ENCODE measurements at places on chromosomes 1 and 21.
A peak's percentile ranks its signal among the peaks of the same experiment; 100 is the strongest.

DNA sequence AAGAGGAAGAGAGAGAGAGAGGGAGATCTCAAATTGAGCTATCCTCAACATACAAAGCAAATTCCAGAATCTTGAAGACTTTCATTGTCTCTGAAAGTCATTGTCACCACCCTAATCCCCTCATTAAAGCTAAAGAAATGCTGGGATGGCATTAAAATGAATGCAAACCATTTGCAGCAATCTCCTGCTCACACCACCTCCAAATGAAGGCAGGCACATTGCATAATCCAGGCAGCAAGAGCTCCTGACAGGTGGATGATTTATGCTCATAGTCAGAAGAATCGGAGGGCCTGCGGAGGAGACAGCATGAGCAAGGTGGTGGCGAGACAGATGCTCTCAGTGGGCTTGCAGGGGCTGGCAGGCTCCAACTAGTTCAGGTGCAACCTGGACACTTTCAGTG, 90.2 kb downstream of the ESRRG start:
- no peak for DNase-seq

DNA sequence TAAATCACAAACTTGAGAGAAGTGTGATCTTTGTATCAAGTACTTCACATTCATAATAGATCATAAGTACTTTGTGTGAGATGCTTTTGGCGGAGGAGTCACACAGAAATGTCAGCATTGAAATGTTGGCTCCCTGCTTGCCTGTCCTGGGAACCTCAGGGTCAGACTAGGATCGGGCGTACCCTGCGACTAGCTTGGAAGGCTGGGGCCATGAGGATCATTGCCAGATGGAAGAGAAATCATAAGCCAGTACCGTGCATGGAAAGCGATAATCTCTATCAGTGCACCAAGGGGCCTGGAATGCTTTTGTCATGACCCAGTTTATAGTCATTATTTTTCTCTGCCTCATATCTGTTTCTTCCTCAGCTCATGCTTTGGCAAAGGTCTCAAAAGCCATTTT, 35.5 kb downstream of the MTR start:
- DNase-seq: no peak

DNA sequence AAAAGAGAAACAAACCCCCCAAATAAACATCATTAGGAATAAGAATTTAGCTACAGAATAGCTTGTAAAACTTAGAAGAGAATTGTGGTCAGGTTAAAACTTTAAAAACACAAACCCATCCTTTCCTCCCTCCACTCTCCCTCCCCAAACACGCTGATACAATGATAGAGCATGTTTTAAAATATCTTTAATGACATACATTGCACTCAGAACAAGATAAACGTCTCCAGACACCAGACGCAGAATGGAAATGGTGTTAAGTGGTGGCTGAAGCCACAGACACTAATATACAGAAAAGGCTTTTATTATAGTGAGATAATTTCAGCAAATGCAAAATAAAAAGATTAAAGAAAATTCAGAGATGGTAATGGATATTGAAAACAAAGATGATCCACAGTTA, 58.9 kb upstream of the SAMD13 start:
- no peak for DNase-seq

DNA sequence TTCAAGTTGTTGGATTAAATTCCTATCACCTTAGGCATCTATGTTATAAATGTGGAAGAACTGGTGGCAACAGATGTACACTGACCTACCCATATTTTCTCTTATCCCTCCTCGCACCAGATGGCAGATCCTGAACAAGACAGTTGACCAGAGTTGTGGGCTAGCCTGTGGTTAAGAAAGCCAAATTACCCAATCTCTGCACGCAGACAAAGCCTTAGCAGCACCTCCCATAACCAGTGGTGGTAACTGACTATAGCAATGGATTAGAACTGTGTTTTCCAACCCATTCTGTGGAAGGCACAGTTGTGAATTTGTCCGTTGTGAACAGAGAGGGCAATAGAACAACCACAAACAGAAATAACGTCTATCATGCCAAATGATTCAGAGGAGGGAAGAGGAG, 20.6 kb downstream of the ABCB10 start:
- DNase-seq: no peak

GRCh38 chr1:30048905-30049304, 674.5 kb downstream of the MATN1 start:
- DNase-seq: no peak

GRCh38 chr21:37842163-37842919, 73.9 kb downstream of the KCNJ6 start:
- no peak for DNase-seq

DNA sequence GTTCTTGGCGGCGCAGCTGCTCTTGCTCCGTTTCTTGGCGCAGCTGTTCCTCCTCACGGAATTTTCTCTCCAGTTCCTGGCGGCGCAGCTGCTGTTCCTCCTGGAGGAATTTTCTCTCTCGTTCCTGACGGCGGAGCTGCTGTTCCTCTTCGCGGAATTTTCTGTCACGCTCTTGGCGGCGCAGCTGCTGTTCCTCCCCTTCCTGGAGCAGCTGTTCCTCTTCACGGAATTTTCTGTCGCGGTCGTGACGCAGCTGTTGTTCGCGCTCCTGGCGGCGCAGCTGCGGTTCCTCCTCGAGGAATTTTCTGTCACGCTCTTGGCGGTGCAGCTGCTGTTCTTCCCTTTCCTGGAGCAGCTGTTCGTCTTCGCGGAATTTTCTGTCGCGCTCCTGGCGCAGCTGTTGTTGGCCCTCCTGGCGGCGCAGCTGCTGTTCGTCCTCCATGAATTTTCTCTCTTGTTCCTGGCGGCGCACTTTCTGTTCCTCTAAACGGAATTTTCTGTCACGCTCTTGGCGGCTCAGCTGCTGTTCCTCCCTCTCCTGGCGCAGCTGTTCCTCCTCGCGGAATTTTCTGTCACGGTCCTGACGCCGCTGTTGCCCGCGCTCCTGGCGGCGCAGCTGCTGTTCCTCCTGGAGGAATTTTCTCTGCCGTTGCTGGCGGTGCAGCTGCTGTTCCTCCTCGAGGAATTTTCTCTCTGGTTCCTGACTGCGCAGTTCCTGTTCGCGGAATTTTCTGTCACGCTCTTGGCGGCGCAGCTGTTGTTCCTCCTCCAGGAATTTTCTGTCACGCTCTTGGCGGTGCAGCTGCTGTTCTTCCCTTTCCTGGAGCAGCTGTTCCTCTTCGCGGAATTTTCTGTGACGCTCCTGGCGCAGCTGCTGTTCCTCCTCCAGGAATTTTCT, 7.0 kb downstream of the TCHH start:
- DNase-seq: no peak

- no peak for DNase-seq
Measured at GRCh38 chr1:206415942-206416341, 54.3 kb upstream of the IKBKE start.

GRCh38 chr1:84510165-84510564, 3.8 kb upstream of the GNG5 start:
- no peak for DNase-seq

DNA sequence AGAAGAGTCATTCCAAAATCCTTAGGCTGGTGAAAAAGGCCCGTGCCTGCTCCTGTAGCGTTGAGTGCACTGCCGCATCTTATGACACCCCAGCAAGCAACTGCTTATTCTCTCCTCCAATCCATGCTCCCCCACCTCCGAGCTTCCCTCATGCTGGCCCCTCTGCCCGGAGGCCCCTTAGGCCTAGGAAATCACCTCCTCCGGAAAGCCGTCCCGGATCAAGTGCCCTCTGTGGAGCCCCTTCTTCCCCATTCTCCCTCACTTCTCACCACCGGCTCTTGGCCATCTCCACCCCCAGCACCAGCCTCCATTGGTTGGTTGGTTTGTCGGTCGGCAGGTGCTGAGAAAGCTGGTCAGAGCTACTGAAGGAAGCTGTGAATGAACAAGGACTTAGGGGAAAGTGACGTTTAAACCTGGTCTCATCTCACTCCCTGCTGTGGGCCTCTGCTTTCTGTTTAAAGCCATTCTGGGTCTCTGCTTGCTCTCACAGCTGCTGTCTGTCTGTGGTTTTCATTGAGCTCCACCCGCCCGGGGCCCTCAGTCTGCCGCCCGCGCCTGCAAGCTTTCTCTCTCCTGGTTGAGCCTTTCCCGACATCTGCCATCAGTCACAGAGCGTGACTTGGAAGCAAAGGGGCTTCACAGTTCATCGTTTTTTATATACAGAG, 122.2 kb downstream of the KCNN3 start:
- DNase-seq: no peak

DNA sequence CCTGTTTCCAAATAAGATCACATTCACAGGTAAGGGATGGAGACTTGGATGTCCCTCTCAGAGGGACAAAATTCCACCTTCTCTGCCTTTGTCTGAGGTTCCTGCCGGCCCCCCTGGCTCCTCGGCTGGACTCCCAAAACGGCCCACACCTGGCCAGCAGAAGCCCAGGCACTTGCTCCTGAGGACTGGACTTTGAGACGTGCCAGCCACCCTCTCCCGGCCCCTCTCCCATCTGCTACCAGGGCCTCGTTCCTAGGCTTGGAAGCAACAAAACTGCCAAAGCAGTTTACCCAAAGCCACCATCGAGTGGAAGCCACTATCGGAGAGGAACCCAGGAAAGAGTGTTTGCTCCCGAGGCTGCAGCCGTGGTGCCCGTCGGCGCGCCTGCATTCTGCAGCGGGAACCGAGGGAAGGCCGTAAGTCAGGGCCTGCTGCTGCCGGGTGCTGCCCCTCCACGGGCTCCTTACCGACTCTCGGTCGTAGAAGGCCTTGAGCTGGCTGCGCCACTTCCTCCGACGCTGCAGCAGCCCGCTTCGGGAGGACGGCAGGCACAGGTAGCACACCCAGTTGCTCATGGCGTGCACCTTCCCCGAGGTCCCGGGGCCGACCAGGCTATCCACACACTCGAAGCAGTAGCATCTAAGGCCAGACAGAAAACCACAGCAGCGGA, 3.5 kb downstream of the DNMT3L start:
- no peak for DNase-seq

- no peak for DNase-seq
Measured at GRCh38 chr1:219066631-219067349, 106.9 kb upstream of the LYPLAL1 start.

- DNase-seq: no peak
Measured at GRCh38 chr1:16286122-16286521, 49.1 kb upstream of the CPLANE2 start.

GRCh38 chr1:154478639-154479038, 23.4 kb upstream of the TDRD10 start:
- DNase-seq: peak; percentile 79

DNA sequence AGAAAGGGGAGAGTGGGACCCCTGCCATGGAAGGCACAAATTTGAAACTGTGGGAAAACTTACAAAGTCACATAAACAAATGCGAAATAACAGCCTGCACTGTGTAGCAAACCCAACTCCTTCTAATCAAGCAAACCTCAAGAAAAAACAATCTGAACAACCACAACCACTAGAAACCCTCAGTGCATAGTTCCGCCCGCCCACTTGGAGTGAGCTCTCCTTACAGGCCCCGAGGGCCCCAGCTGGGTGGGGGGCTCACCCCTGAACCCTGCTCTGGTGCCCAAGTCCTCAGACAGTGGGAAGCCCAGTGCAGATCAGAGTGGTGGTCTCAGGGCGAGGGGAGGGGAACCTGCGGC, 931 bp upstream of the MXRA8 start:
- DNase-seq: no peak

- DNase-seq: peak; percentile 79
Measured at GRCh38 chr1:41241749-41242341, at the start of gene SCMH1. Gene SCMH1, minus strand, starts transcription at chr1:41242306. Its CDS starts 56,173 bp downstream, at chr1:41186133.

DNA sequence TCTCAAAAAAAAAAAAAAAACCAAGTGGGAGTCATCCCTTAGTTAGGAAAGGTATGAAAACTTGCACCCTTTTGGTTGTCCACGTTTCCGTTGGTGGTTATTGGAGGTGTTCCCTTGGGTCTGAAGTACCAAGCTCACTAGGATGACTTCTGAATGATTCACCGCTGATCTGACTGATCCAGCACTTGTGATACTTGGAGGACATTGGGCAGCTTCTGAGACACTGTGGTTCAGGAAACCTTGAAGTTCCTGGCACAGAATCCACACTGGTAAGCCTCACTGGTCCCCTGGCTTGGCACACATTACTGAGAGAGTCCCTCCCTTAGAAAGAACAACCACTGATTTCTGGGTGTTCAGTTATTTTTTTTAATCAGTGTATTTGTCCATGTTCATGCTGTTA, 91.9 kb downstream of the RYR2 start:
- DNase-seq: no peak

DNA sequence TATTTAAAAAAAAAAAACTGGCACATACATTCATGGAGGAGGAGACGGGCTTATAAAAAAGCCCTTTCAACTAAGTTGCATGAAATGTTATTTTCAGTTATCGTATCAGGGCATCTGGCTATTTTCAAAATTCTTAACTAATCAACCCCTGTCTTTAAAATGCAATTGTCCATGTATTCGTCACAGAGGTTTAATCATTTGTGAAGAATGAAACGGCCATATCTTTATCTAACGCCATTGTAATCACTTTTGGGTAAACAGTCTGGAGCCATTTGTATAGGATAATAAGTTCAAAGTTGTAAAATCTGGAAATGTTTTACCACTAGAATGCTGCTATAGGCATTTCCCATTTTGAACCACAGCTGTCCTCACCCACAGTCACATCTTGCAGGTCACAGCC, 30.4 kb downstream of the SLC30A10 start:
- DNase-seq: no peak

DNA sequence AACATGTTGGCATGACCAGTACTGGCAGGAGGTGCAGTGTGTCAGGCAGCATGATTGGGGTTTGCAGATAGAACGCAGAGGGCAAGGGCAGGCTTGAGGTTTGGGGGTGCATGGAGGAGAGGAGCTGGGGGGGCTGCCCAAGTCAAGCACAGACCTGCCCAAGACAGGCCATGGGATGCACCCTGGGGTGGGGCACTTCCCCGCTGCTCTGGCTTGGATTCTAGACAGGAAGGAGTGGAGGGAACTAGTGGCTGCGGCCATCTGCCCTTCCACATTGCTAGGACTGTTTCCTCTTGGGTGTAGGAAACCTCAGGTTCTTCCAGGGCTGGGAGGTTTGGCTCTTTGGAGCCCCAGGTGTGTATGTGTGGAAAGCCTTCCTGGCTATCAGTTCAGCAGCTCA, 3.0 kb downstream of the PDXK start:
- no peak for DNase-seq

GRCh38 chr1:22318279-22318981, 133.2 kb upstream of the ZBTB40 start:
- DNase-seq: no peak

DNA sequence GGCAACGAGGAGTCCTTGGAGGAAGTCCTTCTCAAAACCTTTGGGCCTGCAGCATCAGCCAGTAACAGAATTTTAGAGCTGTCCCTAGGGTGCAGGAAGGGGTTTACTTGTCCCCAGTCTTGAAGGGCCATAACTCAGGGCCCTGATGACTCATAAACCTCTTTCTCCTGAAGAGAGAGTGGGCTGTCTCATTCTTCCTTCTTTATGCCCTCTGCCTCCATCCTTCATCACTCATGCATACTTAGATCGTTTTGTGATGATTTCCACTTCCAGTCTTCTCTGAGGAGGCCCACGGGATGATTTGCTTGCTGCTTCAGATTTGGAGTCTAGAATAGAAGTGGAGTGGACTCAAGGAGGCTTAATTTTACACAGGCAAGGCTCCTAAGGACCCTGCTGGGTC, 60.2 kb downstream of the NDUFS5 start:
- no peak for DNase-seq

GRCh38 chr1:15346346-15347030, 63.2 kb upstream of the EFHD2 start:
- no peak for DNase-seq

- no peak for DNase-seq
Measured at GRCh38 chr1:108813326-108813725, 43.6 kb downstream of the AKNAD1 start.

Measured in OCI-LY7 (cell line).